Cardiac muscle cell (in vitro differentiated cells and primary cell): ENCODE measurements at places on chromosomes 13 and 19. TPM values are rescaled to one million over a fixed set of nuclear protein-coding genes. Genes with fewer than 3 reads are reported as not detected.

DNA sequence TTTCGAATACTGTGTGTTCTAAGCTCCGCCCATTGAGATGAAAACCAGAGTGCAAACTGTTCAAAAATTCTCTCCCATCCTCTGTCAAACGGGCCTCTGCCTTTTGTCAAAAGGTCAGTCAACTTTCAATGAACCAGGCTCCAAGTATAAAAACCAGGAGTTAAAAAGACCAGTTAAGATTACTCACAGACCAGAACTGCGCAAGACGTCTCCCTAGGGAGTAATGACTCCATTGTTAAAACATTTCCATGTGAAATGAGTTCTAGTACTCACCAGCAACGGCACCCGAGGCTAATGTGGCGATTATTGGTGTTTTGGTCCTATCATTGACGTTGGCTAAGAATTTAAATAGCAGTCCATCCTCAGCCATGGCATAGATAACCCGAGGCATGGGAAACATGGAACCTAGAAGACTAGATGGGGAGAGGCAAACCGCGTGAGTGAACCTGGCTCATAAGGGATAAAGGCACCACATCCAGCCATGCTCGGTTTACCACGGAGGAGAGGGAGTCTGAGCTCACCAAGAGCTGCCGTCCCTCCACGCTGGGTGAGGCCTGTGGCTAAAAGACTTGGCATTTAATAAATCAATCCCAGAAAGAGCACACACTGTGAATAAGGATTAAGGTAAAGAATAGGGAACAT is 73.3 kb downstream of the SLC7A1 start:
- peak; percentile 97 for DNase-seq

LILRA6 gene
- 0.27 TPM in 1 of 2 replicates, not detected in the other for polyA plus RNA-seq

GRCh38 chr13:73765651-73766384 is 368.4 kb downstream of the KLF12 start:
- DNase-seq: peak; percentile 93

DNA sequence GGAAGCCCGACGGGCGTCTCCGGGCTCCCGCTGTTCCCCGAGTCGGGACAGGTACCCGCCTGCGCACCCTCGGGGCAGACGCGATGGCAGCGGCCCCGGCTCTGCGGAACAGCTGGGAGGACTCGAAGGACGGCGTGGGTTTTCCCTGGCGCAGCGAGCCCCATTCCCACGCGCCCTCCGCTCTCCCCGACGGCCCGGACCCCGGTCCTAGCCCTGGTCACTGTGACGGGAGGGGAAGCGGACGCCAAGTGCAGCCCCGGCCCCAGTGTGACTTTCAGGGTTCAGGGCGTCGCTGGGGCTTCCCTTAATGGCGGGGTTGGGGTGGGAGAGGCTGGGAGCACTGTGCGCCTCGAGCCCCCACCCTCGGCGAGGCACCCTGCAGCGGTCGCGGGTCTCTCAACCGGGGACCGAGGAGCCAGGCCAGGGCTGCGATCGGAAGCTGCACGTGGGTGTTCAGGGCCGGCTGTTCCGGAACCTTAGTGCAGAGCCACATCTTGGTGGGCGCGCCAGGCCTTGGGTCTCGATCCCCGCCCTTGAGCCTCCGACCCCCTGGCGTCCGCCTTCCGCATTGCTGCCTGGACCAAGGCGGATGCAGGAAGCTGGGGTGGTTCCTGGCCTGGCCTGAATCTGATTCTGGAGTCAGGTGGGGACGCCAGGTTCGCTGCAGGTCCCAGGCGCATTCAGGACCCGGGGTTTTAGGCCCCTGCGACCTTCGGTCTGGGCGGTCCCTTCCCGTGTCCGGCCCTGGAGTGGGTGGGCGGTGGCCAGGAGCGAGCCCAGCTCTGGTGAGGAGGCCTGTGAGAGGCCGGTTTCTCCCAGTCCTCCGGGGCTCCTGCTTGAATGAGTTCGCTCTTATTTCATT is 3.5 kb downstream of the LGALS7B start:
- DNase-seq: no peak

GRCh38 chr19:2022289-2022688 is 6.8 kb upstream of the BTBD2 start:
- no peak for DNase-seq

DNA sequence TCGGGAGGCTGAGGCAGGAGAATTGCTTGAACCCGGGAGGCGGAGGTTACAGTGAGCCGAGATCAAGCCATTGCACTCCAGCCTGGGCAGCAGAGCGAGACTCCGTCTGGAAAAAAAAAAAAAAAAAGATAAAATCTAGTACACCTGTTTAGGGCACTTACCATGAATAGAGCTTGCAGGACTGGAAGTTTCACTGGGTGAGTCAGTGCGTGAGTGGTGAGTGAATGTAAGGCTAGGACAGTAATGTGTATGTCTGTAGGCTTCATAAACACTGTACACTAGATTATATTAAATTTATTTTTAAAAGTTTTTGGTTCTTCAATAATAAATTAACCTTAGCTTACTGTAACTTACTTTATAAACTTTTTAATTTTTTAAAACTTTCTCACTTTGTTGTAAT is 22.9 kb downstream of the PPP5C start:
- DNase-seq: no peak

- peak; percentile 5 for DNase-seq
Measured at GRCh38 chr13:46211116-46211482, 629 bp upstream of the LRRC63 start.

ZNF723 gene
- not detected in 2 replicates for polyA plus RNA-seq

GRCh38 chr19:1130771-1131717 is 27.2 kb downstream of the GPX4 start:
- peak; percentile 29 for DNase-seq

GFY gene
- polyA plus RNA-seq: 5.0 and 8.4 TPM in 2 replicates

DNA sequence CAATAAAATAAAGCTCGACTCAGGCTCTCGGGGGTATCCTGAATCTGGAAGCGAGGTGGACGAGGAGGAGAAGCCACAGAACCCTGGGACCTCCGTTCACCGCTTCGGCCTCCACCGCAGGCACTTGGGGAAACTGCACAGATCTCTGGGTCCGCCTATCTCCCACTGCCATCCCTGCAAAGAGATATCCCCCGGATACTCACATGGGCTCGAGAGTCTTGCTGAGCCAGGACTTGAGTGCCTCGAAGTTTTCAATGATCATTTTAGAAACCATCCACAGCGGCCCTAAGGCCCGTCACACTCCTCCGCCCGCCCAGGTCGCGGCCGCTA is 589 bp downstream of the RBM26 start:
- DNase-seq: no peak

GRCh38 chr19:33359581-33359980 is 13.9 kb upstream of the CEBPG start:
- DNase-seq: no peak

DNA sequence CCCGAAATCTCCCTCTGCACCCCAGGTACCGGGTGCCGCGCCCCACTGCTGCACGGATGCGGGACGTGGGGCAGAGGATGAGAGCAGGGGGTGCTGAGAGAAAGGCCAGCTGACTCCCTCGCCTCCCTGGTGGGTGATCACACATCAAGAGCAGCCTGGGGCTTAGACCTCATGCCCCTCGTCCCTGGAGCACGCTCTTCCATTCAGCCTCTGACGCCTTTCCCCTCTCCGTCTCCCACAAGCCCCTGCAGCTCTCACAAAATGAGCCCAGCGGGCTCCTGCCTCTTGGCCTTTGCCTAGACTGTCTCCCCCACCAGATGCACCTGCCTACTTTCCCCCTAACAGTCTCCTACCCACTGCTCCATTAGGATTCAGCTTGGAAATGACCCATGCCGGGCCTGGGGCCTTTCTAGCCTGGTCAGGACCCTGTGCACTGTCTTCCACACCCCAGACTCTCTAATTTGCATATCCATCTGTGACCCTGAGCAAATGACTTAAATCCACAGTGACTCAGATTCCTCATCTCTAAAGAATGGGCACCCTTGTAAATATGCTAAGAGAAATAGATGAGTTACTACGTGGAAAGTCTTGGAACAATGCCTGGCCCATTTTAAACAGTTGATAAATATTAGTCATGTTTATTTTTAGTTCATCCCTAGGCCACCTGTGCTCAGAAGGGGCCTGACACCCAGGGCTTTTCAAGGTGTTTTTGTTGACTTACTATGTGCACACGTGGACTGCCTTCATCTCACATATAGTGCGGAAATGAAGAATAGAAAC is 582 bp upstream of the PTPRH start:
- DNase-seq: peak; percentile 82

- no peak for DNase-seq
Measured at GRCh38 chr13:67168384-67168783, 61.8 kb downstream of the PCDH9 start.

DNA sequence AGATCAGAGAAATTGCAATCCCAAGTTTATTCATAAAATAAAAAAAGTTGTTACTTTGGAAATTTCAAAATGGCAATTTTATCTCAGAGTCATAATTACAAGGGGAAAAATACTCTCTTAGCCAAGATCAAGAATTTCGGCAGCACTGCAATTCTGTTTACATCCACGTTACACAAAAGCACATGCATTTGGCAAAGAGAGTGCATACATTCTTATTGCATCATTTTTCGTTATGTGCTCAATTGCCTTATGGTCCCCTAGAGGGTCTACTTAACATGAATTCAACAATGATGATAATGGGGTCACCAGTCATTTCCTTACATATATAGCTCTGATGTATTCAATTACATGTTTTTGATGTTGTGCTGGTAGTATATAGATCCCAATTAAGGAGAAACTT is 498.0 kb downstream of the DIAPH3 start:
- DNase-seq: no peak

FXYD7 gene
- 3.5 and 5.0 TPM in 2 replicates for polyA plus RNA-seq

DNA sequence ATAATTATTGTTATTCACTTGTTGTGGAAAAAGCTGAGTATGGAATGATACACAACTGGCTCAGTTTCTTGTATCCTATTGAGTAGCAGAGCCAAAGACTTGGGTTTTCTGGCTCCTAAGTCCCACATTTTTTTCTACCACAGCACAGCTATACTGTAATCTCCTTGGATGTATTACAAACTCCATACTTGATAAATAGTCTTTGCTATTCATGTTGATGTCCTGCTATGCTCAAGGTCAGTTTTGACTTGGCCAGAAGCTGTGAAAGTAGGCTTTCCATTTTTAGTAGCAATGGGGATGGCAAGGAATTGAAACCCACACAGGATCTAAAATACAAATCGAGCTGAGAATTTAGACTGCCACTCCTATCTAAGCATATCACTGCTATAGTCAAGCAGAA is 79.1 kb downstream of the B3GLCT start:
- no peak for DNase-seq

DNA sequence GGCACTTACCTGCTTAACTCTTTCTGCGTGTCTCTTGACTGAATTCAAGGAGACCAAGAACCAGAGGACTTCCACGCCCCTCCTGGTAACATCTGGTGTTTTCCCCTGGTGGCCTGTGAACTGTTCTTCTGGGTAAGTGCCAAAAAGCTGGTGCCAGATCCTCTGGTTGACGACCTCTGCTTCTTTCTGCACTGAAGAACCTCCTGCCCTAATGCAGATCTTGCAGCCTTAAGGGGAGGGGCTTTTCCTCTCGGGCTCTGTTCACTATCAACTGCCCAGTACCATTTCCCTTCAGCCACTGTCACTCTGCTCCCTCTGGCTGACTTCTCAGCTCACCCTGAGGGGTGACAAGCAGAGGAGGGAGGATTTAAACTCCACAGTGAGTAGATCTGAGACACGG is 6.1 kb upstream of the ERVV-1 start:
- no peak for DNase-seq

DNA sequence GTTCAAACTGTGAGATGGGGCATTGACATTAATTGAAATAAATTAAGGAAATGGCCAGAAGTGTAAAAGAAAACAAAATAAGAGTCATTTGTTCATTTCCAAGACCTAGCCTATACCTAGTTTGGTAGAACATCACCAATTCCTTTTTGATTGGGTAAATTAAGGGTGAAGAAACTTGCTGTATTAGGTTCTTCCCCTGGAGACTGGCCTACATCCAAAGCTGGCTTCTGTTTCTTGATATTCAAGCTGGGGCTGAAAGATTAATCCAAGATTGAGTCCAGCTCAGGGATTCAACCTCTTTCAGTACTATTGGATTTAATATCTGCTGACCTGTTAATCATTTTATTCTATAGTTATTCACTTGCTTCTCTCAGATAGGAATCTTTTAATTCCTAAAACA is 183.2 kb downstream of the GPC6 start:
- DNase-seq: peak; percentile 47

GRCh38 chr13:75432811-75433244 is 49.1 kb downstream of the TBC1D4 start:
- DNase-seq: no peak

KISS1R gene
- 1.9 and 3.2 TPM in 2 replicates for polyA plus RNA-seq

- DNase-seq: no peak
Measured at GRCh38 chr19:35027851-35028599, 2.2 kb upstream of the SCN1B start.
